ENCODE measurements at places on chromosomes 5 and 9.
A peak's percentile ranks its signal among the peaks of the same experiment; 100 is the strongest.

DNA sequence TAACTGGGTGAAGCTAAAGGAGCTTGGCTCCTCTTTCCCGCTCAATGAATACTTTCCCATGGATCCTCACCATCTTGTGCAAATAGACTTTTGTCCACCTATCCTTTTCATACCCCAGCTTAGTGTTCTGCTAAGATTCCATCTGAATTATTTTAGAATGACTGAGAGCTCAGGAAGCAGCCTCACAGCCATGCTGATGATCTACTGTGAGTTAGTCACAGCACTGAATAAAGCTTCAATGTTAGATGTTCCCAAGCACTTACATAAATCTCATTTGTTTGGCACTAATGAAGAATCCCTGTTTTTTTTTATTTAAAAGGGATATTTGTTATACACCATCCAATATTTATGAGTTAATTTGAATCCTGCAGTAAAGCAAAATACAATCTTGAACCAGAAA lies 317.6 kb upstream of the TRPC7 start:
- no peaks in the 10 kb centered on the region for H3K36me3 ChIP-seq
- H3K4me3 ChIP-seq = no peak overlapping the region
- no peak for DNase-seq
- H3K27me3 ChIP-seq = no peaks in the 10 kb centered on the region

DNA sequence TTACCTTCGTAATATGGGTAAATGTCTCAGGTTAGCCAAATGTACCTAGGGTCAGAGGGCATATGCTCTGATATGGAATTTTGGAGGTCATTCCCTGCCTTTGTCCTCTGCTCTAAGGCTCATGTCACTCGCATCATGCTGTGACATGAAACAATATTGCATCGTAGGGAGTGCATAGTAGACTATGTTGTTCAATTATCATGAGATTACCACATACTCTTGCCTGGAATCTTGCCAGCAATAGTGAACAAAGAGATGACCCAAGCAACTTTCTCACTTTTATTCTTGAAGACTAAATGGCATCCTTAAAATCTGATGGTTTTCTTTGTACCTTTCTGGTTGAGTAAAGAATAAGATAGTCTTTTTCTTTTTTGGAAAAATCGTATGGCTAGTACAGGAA lies 27.6 kb downstream of the ZNF462 start:
- H3K4me1 ChIP-seq = peaks cover 48% of the 10 kb centered on the region
- DNase-seq = no peak

- H3K4me1 ChIP-seq = no peaks in the 10 kb centered on the region
- no peak overlapping the region for H3K27ac ChIP-seq
- no peak overlapping the region for H3K4me3 ChIP-seq
- H3K27me3 ChIP-seq = no peaks in the 10 kb centered on the region
Observed at GRCh38 chr9:19470981-19471650, 62.3 kb downstream of the ACER2 start.

DNA sequence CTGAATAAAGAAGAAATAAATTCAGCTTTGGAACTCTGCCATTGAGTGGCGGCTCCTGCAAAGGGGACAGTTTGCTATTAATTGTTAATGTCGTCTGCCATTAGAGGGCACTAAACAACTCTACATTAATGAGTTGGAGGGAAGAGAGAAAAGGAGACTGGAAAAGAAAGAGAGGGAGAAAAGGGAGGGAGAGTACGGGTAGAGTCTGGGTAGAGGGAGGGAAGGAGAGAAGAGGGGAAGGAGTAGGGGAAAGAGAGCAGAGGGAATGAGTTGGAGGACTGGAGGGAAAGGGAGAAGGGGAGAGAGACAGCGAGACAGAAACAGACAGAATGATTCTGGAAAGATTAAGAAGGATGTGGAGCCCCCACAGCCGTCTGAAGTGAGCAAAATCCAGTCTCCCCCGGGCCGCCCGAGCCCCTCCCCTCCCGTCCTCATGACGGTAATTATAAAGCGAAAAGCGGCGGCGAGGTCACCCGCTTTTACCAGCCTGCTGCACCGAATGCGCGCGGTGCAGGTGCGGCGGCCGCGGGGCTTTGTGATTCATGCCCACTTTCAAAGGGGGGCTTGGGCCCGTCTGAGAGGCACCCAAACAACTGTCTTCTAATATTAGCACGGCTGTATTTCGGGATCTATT lies 1.9 kb upstream of the FST start:
- no peaks in the 10 kb centered on the region for H3K36me3 ChIP-seq
- no peaks in the 10 kb centered on the region for H3K27me3 ChIP-seq
- peaks cover 26% of the 10 kb centered on the region for H3K4me1 ChIP-seq
- DNase-seq = no peak

DNA sequence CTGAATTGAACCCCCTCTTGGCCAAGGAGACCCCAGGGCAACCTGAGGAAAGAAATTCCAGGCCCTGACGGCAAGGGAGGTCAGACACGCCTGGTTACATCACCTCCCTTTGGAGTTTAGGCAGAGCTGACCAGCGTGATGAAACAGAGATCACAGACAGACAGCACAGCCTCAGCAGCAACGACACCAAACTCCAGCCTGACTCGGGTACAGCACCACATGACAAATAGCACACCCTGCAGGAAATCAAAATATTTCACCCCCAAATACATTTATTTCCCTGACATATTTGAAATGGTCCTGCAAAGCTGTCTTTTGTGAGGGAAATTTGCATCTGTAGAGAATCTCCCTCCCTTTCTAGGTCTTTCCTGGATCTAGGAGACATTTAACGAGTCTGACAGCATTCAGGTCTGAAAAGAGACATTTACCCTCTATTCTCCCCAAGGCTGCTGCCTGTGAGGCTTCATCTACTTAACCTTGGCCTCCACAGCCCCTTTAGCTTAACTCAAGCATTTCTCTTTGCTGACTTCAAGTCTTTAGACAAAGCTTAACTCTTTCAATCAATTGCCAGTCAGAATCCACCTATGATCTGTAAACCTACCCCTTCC lies 2.6 kb downstream of the QSOX2 start:
- DNase-seq = no peak
- no peak overlapping the region for H3K27ac ChIP-seq
- H3K27me3 ChIP-seq = no peaks in the 10 kb centered on the region
- peaks cover 27% of the 10 kb centered on the region for H3K4me1 ChIP-seq
- H3K4me3 ChIP-seq = no peak overlapping the region

- H3K36me3 ChIP-seq = no peaks in the 10 kb centered on the region
- DNase-seq = no peak
- H3K27ac ChIP-seq = no peak overlapping the region
- H3K4me1 ChIP-seq = no peaks in the 10 kb centered on the region
- H3K27me3 ChIP-seq = no peaks in the 10 kb centered on the region
Observed at GRCh38 chr5:13816126-13816525, 128.4 kb downstream of the DNAH5 start.

- no peak overlapping the region for H3K4me3 ChIP-seq
- no peaks in the 10 kb centered on the region for H3K4me1 ChIP-seq
- no peaks in the 10 kb centered on the region for H3K27me3 ChIP-seq
- no peaks in the 10 kb centered on the region for H3K36me3 ChIP-seq
Observed at GRCh38 chr9:12739014-12739652, 35.7 kb upstream of the LURAP1L start.

DNA sequence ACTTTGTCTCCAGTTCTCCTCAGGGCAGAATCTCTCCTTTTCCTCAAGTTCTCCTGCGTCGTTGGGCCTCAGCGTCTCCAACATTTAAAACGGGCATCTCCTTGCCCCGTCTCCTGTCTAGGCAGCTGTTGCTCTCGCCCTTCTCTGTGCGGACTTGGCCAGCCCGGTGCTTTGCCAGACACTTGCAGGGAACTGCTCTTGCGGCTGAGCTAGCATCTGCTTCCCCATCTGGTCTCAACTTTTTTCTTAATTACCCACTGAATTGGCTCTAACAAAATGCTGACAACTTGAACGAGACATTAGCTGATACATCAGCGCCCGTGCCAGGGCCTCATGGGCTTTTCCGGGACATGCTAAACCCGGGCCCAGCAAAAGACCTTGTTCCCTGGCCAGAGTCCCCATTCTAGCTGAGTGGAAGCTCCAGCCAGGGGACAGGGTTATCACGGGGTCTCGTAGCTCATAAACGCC lies 25.1 kb downstream of the ZNF618 start:
- no peak overlapping the region for H3K27ac ChIP-seq
- H3K4me1 ChIP-seq = peaks cover 15% of the 10 kb centered on the region
- DNase-seq = peak; percentile 60
- no peaks in the 10 kb centered on the region for H3K36me3 ChIP-seq
- H3K27me3 ChIP-seq = no peaks in the 10 kb centered on the region

DNA sequence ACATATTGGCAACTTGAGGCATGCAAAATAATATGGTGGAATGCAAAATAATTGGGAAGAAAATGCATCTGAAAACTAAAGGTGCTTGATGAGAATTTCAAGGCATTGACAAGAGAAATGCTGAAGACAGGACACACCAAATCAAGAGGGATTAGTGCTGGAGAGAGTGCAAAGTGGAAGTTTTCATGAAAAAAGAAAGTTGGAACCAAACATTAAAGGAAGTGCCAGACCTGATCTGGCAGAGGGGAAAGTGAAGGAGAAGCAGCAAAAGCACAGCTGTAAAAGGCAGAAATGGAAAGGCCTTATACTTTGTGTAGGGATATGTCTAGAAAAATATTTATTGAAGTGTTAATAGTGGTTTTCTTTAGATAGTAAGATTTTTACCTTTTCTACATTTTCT lies 35.3 kb upstream of the FYB1 start:
- no peak overlapping the region for H3K4me3 ChIP-seq
- H3K27ac ChIP-seq = no peak overlapping the region
- H3K4me1 ChIP-seq = no peaks in the 10 kb centered on the region
- H3K27me3 ChIP-seq = no peaks in the 10 kb centered on the region
- DNase-seq = no peak
- H3K36me3 ChIP-seq = no peaks in the 10 kb centered on the region

GRCh38 chr5:84430079-84430478 lies 45.4 kb upstream of the EDIL3 start:
- H3K36me3 ChIP-seq = no peaks in the 10 kb centered on the region
- no peak for DNase-seq
- H3K4me3 ChIP-seq = no peak overlapping the region
- no peaks in the 10 kb centered on the region for H3K4me1 ChIP-seq
- H3K27ac ChIP-seq = no peak overlapping the region

- no peak overlapping the region for H3K4me3 ChIP-seq
- no peak for DNase-seq
- H3K27me3 ChIP-seq = no peaks in the 10 kb centered on the region
- no peak overlapping the region for H3K27ac ChIP-seq
- H3K4me1 ChIP-seq = no peaks in the 10 kb centered on the region
Observed at GRCh38 chr5:75668977-75669689, 48.1 kb downstream of the POC5 start.

DNA sequence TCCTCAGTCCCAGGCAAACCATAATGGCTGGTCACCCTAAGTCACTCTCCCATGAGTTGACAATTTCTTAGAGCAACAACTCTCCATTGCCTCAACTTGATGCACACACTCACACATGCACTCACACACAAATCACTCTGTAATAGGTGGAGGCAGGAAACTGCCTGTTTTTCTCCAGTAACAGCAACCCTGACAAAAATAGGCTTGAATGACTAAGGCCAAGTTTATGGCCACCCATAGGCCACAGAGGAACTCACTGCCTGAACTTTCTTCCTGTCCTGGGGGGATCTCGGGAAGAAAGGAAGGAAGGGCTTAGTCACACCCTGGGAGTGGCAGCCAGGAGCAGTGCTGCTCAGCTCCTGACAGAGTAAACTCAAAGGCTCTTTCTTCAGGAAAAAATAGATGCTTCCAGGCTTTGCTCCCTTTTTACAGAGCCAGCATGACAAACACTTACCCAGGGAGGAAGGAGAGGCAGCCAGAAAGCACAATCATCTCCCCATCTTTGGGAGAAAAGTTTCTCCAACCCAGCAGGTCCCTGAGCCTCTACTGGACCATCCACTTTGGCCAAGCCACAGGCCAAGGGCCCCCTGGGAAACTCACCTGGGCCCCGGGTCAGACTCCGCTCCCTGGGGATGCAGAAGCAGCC lies 368 bp downstream of the SH3TC2 start:
- H3K27me3 ChIP-seq = no peaks in the 10 kb centered on the region
- peaks cover 28% of the 10 kb centered on the region for H3K4me1 ChIP-seq
- no peak overlapping the region for H3K4me3 ChIP-seq
- no peaks in the 10 kb centered on the region for H3K36me3 ChIP-seq
- peak overlapping the region; percentile 57 for H3K27ac ChIP-seq

GRCh38 chr5:113063927-113064326 lies 87.3 kb downstream of the DCP2 start:
- no peak overlapping the region for H3K27ac ChIP-seq
- H3K36me3 ChIP-seq = no peaks in the 10 kb centered on the region
- no peak for DNase-seq
- H3K27me3 ChIP-seq = no peaks in the 10 kb centered on the region
- H3K4me3 ChIP-seq = no peak overlapping the region

DNA sequence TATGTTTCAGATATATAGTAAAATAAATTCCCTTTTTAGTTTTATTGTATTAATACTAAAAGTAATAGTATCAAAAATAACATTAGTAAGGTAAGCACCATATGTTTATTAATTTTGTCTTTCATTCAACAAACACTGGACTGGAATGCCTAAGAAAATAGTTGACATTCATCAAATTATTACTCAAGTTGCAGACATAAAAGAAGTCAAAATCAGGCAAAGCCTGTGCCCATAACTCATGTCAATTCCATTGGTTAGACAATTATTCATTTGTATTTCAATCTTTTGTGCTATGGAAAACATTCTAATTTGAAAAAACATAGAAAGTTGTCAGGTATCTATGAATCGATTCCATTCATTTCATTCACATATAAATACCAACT lies 158.9 kb downstream of the CEMIP2 start:
- no peak overlapping the region for H3K27ac ChIP-seq
- H3K4me3 ChIP-seq = no peak overlapping the region
- H3K4me1 ChIP-seq = no peaks in the 10 kb centered on the region
- no peaks in the 10 kb centered on the region for H3K27me3 ChIP-seq

GRCh38 chr5:45171563-45171962 lies 362.8 kb downstream of the MRPS30 start:
- DNase-seq = no peak
- H3K27me3 ChIP-seq = no peaks in the 10 kb centered on the region
- no peaks in the 10 kb centered on the region for H3K4me1 ChIP-seq
- no peak overlapping the region for H3K4me3 ChIP-seq
- no peaks in the 10 kb centered on the region for H3K36me3 ChIP-seq
